ENCODE measurements at places on chromosomes 11 and 22. TPM values are rescaled to one million over a fixed set of nuclear protein-coding genes. Genes with fewer than 3 reads are reported as not detected.

DNA sequence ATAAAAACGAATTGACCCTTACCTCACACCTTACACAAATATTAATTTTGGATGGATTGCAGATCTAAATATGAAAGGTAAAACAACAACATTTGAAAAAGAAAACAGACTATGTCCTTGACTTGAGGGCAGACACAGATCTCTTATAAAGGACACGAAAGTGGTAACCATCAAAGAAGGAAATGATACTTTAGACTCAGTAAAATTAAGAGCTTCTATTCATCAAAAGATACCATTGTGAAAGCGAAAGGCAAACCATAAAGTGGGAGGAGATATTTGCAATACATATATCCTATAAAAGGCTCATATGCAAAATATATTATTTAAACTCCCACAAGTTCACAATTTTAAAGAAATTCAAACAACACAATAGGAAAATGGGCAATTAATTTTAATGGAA lies 5.0 kb downstream of the HEPACAM start:
- H3K4me1 ChIP-seq = no peaks in the 10 kb centered on the region
- H3K27ac ChIP-seq = no peak overlapping the region
- no peaks in the 10 kb centered on the region for H3K36me3 ChIP-seq
- H3K4me3 ChIP-seq = no peak overlapping the region
- DNase-seq = no peak

Gene SHANK2
- 22.1 TPM for total RNA-seq

DNA sequence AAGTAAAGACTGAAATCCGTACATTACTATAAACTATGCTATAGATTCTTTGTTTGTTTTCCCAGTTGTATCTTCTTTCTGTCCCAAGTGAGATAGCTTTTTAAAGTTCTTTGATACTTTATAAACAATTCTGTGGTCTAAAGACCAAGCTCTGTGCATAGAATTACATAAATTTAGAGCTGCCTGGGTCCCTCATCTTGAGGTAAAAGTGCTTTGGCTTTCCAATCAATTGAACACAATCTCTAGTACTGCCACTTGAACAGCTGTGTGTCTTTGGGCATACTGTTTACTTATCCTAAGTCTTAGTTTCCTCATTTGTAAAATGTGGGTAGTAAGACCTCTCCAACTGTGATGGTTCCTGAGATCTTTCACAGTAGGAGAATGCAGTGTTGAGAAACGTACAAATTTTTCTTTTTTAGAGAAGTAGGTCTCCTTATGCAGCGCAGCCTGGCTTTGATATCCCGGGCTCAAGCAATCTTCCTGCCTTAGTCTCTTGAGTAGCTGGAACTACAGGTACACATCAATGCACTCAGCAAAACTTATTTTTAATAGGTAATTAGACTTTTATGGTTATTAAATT lies 2.5 kb upstream of the EED start:
- no peak for DNase-seq
- H3K27me3 ChIP-seq = no peaks in the 10 kb centered on the region
- no peaks in the 10 kb centered on the region for H3K36me3 ChIP-seq
- no peak overlapping the region for H3K27ac ChIP-seq

DNA sequence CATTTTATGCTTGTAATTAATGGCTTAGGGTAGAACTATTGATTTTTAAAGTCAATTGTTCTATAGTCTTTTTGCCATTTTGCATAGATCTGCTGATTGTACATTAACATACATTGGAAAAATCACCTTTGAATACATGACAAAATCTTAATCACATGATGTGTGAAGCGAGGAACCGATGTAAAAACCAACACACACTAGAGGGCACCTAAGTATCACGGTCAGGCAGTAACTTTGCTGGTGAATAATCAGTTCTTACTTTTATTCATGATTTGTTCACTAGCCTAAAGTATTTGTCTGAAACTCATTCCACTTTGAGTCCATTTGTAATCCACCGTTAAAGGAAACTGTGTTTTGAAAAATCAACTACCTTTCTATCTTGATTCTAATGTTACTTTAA lies 28.2 kb downstream of the JHY start:
- H3K4me3 ChIP-seq = no peak overlapping the region
- DNase-seq = no peak
- no peaks in the 10 kb centered on the region for H3K36me3 ChIP-seq
- no peaks in the 10 kb centered on the region for H3K4me1 ChIP-seq
- H3K27me3 ChIP-seq = no peaks in the 10 kb centered on the region

All from H9 (cell line).